CD4-positive, alpha-beta T cell (primary cell): ENCODE measurements at places on chromosomes 5 and 9.

- no peak for DNase-seq
These were observed 56.2 kb upstream of the ANKRD33B start for GRCh38 chr5:10507575-10508096.

GRCh38 chr5:124651663-124652513, 94.6 kb downstream of the ZNF608 start:
- no peak for DNase-seq

DNA sequence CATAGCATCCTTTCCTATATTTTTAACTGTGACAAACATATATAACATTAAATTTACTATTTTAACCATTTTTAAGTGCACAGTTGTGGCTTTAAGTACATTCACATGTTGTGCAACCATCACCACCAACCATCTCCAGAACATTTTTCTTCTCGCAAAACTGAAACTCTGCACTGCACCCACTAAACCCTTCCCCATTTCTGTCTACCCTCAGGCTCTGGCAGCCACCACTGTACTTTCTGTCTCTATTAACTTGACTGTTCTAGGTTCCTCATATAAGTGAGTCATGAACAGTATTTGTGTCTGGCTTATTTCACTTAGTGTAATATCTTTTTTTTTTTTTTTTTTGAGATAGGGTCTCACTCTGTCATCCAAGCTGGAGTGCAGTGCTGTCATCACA, 25.5 kb downstream of the KCNMB1 start:
- no peak for DNase-seq

GRCh38 chr9:126722922-126723806, 81.7 kb upstream of the ZBTB43 start:
- peak; percentile 70 for DNase-seq

GRCh38 chr5:105407200-105407599, 1844.6 kb upstream of the NUDT12 start:
- DNase-seq: no peak

DNA sequence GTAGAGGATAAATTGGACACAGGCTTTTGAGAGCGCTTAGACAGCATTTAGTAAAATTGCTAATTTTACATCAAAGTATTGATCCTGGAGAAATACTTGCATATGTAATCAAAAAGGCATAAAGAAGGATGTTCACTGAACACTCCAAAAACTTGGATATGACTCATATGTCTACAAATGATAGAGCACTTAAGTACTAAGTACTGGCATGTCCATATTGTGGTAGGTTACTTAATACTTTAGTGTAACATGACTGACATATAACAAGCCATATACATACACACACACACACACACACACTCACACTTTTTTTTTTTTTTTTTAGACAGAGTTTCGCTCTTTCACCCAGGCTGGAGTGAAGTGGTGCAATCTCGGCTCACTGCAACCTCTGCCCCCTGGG, 361.9 kb downstream of the ARHGEF28 start:
- no peak for DNase-seq

GRCh38 chr5:79495311-79495710, 18.6 kb downstream of the HOMER1 start:
- no peak for DNase-seq

DNA sequence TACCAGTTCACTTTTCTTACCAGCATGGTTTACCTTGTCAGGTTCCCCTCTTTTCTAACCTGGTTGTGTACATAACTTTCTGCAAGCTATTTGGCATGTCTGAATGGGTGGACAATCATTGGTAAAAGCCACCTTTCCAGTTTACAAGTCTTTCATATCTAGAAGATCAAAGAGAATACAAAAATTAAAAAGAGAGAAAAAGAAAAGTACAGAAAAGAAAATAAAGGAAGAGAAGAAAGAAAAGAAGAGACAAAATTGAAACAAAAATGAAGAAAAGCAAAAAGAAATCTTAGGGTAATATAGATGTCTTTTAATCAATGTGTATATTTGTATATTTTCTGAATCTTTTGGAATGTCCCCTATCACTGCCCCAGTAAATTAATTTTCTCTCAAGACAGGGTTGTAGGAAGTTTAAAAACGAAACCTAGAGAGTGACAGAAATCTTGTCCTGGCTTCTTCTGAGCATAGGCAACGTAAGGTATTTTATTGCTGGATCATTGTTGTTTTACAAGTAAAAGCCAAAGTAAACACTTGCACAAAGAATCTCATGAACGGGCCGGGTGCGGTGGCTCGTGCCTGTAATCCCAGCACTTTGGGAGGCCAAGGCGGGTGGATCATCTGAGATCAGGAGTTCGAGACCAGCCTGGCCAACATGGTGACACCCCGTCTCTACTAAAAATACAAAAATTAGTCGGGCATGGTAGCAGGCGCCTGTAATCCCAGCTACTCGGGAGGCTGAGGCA, 98.7 kb upstream of the IFNE start:
- no peak for DNase-seq

DNA sequence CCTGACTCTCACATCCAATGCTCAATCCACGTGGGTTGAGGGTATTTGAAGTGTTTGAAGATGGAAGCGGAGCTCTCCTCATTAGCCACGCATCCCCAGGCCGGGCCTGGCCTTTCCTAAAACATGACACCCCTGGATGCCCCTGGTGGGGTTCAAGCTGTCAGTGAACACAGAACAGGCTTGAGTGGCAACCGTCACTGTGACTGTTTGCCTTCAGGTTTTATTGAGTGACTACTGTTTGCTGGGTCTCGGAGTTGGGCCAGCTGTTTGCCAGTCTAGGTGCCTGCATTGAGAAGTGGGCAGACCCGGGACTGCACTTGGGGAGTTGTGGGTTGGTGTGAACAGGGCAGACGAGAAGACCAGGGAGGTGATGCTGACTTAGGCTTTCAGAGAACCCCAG, 7.8 kb upstream of the OLFM1 start:
- DNase-seq: no peak

GRCh38 chr9:14271093-14271673, 42.8 kb downstream of the NFIB start:
- DNase-seq: no peak

GRCh38 chr5:158925314-158925713, 174.4 kb downstream of the EBF1 start:
- DNase-seq: no peak

- no peak for DNase-seq
These were observed 44.2 kb upstream of the TENT2 start for GRCh38 chr5:79567926-79568549.

DNA sequence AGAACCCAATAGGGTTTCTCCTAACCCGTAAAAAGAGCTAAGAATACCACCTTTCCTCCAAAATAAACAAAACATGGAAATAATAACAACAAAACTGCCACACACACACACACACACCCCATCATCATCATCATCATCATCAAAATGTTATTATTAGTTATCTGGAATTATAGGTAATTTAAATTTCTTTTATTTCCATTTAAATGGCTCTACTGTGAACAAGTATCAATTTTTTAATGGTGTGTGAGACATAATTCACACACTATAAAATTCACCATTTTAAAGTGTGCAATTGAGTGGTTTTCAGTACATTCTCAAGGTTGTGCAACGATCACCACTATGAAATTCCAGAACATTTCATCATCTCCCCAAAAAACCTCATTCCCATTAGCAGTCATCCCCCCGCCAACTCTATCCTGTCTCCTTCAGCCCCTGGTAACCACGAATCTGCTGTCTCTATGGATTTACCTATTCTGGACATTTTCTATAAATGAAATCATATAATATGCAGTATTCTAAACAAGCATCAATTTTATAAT, 172.7 kb downstream of the ROR2 start:
- DNase-seq: no peak

DNA sequence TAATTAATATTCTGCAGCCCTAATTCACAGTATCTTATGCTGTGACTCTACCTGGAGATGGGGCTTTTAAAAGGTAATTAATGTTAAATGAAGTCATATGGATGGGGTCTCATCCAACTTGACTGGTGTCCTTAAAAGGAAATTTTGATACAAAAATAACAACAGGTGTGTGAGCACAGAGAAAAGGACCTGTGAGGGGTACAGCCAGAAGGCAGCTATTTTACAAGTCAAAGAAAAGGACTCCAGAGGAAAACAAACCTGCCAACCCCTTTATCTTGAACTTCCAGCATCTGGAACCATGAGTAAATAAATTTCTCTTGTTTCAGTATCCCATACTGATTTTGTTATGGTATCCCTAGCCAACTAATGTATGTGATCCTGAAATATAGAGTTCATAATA, 250.3 kb downstream of the TMEM232 start:
- DNase-seq: no peak

DNA sequence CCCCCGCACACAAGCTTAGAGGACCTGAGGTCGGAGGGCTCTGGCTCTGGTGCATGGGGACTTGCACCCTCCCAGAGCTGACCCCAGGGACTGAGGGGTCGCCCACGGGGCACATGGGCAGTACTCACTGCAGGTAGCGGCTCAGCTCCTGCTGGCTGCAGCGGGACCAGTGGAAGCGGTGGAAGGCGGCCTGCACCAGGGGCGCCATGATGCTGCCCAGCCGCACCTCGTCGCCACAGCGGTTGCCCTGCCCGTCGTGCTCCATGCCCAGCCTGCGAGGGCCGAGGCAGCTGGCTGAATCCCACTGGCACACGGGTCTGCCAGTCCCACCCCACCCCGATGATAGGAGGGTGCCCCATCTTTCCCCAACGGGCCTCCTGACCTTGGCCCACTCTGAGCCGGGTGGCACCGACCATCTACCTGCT, 93.8 kb downstream of the ZNF354C start:
- DNase-seq: no peak

DNA sequence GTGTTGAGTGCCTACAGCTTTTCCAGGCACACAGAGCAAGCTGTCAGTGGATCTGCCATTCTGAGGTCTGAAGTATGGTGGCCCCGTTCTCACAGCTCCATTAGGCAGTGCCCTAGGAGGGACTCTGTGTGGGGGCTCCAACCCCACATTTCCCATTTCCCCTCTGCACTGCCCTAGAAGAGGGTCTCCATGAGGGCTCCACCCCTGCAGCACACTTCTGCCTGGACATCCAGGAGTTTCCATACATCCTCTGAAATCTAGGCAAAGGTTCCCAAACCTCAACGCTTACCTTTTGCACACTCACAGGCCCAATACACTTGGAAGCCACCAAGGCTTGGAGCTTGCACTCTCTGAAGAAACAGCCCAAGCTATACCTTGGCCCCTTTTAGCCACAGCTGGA, 131.3 kb downstream of the DEPDC1B start:
- DNase-seq: no peak
